ENCODE measurements at places on chromosomes 3 and 15.
A peak's percentile ranks its signal among the peaks of the same experiment; 100 is the strongest.

- peak; percentile 58 for DNase-seq
Measured at GRCh38 chr3:45760878-45761711, 35.2 kb downstream of the SLC6A20 start.

DNA sequence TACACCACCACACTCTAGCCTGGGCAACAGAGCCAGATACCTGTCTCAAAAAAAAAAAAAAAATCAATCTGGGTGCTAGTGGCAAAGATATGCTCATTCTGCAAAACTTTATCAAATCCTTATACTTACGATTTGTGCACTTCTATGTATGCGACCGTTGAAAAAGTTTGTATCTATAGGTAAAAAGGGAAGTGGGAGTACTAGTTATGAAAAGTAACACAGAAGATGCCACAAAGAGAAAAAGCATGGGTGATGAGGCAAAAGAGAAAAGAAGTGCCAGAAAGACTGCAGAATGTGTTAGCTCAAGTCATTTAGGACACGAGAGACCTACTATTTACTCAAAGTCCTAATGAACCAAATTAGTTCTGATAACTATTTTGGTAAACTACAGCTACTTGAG is 407.8 kb downstream of the SHQ1 start:
- no peak for DNase-seq

DNA sequence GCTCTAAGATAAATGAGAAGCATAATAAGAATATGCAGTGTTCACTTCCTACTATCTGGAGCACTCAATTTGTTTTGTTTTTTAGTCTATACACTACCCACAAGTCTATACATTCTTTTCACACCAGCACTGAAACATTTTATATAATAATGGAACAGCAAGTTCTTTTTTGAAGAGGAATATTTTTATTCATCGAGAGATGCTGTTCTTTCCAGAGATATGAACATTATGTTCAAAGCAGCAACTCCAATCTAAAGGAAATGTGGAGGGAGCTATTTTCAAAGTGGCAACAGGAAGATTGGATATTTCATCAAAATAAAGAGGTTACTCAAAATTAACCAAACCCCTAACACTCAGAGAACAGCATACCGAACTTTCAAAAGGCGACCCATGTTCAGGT is 16.4 kb upstream of the PYDC2 start:
- DNase-seq = no peak

- no peak for DNase-seq
Measured at GRCh38 chr3:132386259-132386658, 31.0 kb upstream of the DNAJC13 start.

DNA sequence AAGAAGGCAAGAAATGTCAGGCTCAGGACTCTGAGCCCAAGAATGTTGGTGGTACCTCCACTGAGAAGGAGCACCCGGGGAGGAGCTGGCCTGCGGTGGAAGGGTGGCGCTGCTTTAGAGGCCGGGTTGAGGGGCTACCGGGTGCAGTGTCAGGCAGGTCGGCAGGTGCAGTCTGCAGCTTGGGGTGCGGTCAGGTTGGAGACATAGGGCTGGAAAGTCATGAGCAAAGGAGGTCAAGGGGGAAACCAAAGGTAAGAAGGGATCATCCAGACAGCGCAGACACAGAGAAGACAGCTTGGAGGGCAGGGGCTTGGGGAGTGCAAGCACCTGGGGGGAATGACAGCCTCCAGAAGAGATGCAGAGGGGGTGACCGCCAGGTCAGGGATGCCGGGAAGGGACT is 274.4 kb upstream of the LYSMD4 start:
- DNase-seq = no peak

All from muscle of leg (tissue), 16 donors.